Activated naive CD8-positive, alpha-beta T cell treated with anti-CD3 and anti-CD28 coated beads for 36 hours (primary cell): ENCODE measurements at places on chromosomes 1 and 21. TPM values are rescaled to one million over a fixed set of nuclear protein-coding genes. Genes with fewer than 3 reads are reported as not detected.
A peak's percentile ranks its signal among the peaks of the same experiment; 100 is the strongest.

Gene TDRD10
- not detected for total RNA-seq

Gene ENAH
- 0.84 TPM for total RNA-seq

Gene CR1
- not detected for total RNA-seq

- no peak for DNase-seq
Measured at GRCh38 chr1:243814718-243815117, 35.3 kb downstream of the AKT3 start.

DNA sequence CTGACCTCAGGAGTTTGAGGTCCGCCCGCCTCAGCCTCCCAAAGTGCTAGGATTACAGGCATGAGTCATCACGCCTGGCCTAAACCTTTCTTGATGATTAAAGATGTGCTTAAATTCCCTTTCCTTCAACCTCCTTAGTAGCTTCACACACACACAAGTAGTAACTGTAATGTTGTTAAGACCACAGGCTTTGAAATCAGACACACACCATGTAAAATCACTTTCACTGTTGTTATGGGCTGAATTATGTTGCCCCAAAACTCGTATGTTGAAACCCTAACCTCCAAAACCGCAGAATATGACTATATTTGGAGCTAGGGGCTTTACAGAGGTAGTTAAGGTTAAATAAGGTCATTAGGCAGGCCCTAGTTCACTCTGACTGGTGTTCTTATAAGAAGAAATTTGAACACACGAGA, 180.2 kb downstream of the NR5A2 start:
- no peak for DNase-seq

DNA sequence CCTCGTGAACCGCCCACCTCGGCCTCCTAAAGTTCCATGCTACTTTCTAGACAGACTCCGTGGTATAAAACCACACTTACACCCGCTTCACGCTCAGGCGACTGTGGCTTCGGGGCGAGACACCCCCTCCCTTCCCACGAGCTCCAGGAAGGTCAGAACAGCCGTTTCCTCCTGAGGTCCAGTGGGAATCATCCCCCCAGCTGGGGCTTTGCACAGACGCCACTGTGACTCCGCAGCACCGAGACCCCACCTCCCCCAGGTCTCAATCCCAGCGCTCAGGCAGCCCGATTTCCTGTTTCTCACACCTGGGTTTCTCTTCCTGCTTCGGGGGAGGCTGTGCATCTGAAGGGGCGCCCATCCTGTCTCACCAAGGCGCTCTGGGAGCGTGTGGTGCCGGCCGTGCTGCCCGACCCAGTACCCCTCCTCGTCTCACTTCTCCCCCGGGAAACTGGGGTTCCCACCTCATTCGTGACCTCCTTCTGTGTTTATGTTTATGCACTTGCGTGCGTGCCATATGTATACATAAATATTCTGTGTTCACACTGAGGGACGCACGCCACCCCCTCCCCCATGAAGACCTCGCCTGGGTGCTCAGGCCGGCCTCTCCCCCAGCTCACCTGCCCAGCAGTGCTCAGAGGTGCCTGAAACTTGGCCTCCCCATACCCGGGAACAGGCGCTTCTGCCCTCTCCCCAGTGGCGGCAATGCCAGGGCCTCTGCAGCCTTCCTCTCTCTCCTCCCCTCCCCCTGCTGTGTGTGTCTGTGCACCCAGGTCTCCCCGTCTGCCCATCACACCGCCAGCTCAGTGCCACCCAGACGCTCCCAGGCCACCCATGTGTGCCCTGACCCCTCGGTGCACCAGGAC, 14.6 kb downstream of the SLC35E2B start:
- DNase-seq: peak; percentile 62

GRCh38 chr1:2330035-2330434, 61.3 kb downstream of the MORN1 start:
- DNase-seq: no peak

- no peak for DNase-seq
Measured at GRCh38 chr1:31787261-31787660, 23.1 kb upstream of the ADGRB2 start.

GRCh38 chr1:7407980-7408770, 362.9 kb upstream of the VAMP3 start:
- DNase-seq: no peak

DNA sequence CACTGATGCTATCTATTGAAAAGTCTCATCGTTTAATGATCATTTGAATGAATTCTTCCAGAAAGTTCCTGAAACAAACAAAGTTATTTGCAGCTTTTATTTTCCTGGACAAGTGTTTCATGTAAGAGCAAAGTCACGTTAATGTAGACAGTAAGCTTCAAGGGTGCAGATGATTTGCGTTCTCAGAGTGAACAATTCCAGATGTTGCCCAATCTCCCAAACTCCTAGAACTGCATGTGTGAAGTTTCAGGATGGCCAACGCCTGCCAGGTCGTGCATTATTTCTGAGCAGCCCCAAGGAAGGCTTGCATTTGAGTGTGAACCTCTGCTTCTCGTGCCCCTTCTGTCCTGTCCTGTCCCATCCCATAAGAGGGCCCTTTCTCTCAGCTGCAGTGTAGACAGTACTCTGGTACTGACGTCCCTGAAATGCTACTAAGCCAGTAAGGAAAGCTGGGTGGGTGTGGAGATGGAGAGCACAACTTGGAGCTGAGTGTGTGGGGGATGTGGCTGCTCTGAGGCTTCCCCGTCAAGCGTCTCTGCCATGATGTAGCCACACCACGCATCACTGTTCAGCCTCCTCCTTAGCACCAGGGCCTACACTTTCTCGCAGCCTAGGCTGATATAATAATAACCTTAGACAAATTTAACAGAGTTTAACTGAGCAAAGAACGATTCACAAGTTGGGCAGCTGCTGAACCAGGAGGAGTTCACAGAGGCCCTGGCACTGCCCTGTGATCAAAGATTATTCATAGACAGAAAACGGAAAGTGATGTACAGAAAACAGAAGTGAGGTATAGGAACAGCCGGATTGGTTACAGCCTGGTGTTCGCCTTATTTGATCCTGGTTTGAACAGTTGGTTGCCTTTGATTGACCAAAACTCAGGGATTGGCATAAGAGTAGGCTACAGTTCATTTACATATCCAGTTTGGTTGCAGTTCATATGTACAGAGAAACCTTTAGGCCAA, 50.4 kb downstream of the RHOU start:
- DNase-seq: no peak

- DNase-seq: peak; percentile 62
Measured at GRCh38 chr1:212457740-212458338, 25.1 kb downstream of the NENF start.

DNA sequence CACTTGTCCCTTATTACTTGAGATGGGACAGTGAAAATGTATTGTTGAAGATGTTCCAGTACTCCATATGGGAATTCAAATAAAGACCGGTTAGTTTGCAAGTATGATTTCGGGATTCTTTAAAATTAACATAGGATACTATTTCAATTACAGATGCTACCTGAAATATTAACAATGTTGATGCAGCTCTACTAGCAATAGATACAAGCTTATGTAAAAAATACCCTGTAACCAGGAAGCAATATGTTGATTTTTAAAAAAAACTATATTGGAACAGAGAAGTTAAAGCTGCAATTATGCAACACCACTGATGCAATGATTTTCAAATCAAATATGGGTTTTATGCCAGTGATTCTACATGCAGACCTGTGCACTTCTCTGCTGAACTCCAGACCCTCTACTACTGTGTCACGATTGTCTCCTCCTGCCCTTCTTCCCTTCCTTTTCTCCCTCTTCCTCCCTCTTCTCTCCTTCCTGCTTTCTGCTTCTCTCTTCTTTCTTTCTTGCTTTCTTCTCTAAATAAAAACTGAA, 179.2 kb downstream of the ATP6V1G3 start:
- no peak for DNase-seq

DNA sequence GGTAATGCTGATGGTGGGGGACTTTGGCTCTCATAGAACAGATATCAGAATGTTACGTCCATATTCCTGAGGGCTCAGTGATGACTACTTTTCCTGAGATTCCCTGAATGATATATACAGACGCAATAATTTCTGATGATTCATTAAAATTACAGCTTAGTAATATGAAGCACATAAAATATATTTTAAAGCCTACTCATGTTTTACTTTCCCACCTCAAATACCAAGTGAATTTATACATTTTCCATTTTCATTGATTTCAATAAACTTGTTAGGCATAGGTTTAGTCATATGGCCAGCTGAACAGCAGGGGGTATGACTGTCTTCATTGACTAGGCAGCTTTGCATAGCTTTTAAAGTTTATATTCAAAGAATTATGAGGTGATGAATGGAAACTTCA, 26.2 kb upstream of the PDC start:
- no peak for DNase-seq

- no peak for DNase-seq
Measured at GRCh38 chr1:233005703-233006102, 55.3 kb downstream of the NTPCR start.

DNA sequence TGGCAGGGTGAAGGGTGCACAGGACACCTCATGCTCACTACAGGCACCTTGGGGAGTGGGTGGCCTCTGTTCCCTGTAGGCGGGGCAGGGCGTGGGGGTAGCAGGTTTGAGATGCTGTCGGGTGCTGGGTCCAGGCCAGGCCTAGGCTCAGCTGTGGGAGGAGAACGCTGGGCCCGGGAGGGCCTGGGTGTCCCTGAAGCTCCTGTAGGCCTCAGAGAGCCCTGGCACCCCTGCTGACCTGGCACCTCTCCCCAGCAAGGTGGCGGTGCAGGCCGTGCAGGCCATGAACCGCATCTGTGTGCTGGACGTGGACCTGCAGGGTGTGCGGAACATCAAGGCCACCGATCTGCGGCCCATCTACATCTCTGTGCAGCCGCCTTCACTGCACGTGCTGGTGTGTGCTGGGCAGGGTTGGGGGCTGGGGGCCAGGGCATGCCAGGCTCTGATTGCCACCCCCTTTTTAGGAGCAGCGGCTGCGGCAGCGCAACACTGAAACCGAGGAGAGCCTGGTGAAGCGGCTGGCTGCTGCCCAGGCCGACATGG, 2.5 kb upstream of the GJC2 start:
- DNase-seq: no peak
